GDM1 (cell line): ENCODE measurements at places on chromosomes 3 and 15.

DNA sequence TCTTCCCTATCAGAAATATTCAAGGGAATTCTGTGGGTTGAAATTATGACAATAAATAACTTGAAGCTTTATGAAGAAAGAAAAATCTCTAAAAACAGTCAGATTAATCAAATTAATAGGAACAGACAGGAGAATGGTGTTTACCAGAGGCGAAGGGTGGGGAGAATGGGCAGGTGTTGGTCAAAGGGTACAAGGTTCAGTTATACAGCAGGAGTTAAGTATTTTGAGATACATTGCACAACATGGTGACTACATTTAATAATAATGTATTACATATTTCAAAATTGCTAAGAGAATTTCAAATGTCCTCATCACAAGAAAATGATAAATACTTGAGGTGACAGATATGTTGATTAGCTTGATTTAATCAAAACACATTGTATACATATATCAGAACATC lies 18.6 kb downstream of the SPCS1 start:
- no peak for DNase-seq

DNA sequence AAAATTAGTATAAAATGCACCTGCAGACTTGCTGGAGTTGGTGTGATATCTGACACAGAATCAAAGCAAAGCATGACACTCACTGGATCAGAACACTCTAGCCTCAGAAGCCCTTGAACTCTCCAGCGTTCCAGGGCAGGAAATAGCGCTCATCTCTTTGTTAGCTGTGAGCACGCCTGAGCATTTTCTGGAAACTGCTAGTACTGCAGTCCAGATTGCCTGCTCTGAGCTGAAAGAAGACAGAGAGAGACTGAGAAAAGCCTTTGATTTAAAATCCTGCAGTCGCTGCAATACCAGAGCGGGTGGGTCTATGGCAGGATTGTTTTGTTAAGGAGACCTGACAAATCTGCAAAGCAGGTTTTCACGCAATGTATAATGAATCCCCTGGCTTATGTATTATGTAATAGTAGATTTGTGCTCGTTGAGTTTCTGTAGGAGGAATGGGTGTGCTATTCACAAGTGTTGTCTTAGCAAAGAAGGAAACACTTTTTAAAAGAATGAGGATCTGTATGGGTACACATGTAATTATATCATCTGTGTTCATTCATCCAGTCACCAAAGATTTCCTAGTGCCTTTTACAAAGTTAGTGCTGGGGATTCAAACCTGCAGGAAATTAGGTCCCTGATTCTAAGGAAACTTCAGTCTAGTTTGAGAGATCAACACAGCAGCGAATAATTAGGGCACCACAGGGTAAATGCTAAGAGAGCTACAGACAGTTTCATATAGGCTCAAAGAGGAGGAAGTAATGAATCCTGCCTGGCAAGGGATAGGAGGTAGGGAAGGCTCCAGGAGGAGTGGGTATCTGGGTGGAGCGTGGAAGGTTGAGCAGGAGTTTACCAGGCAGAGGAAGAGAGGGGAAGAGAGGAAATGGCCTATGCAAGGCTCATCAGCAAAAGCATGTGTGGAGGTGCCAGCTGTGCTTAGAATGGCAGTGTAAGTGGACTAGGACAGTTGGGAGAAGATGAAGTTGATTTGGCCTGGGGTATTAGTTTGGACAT lies 26.1 kb upstream of the MGLL start:
- no peak for DNase-seq

- no peak for DNase-seq
Observed at GRCh38 chr3:9787714-9788113, 4.6 kb downstream of the TADA3 start.

DNA sequence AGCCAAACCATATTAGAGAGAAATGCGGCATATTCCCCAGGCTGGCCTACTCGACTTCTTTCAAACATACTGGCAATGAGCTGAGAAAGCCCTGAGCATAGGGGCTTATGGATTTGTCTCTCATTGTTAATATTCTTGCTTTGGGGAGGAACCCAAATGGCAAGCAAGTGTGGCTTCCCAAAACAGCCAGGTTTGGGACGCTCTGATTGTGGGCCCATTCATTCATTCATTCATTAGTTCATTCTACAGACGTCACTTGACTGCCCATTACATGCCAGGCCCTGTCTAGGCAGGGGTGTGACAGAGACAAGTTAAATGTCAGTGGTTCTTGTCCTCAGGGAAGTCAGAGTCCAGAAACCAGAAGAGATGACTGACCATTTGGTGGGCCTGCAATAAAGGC lies 77.4 kb upstream of the THBS1 start:
- no peak for DNase-seq

- no peak for DNase-seq
Observed at GRCh38 chr15:23647421-23648370, at the start of gene MAGEL2. MAGEL2 (minus strand) TSS chr15:23647867; CDS start chr15:23647742, 125 bp downstream.

GRCh38 chr3:128572644-128573105 lies 77.9 kb downstream of the RPN1 start:
- DNase-seq: no peak

DNA sequence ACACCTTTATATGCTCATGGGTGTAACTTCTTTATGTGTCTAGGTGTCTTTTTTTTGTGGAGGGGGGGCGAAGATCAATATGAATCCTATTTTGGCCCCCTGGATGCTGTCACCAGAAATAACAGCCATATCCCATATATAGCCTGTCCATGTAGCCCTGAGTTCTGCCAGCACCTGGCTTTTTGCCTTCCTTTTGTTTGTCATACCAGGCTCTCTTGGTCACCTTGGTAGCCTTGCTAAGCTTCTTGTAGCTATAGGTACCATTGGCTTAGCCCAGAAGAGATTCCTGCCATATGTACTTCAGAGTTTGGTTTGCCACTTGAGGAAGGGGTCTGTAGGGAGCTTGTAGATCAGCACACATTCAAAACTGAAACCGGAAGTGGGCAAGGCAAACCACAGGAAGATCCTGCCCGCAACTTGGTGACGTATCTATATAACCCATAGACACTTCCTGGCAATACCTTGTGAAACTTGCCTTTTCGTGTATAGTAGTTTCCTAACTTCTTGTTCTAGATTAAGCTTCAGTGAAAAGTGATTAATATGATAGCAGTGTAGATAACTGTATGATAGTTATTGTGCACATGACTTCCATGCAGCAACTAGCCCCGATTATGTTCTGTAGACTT lies 11.9 kb downstream of the RASA2 start:
- peak; percentile 90 for DNase-seq

- DNase-seq: no peak
Observed at GRCh38 chr3:50181985-50182384, 9.4 kb upstream of the GNAT1 start.

DNA sequence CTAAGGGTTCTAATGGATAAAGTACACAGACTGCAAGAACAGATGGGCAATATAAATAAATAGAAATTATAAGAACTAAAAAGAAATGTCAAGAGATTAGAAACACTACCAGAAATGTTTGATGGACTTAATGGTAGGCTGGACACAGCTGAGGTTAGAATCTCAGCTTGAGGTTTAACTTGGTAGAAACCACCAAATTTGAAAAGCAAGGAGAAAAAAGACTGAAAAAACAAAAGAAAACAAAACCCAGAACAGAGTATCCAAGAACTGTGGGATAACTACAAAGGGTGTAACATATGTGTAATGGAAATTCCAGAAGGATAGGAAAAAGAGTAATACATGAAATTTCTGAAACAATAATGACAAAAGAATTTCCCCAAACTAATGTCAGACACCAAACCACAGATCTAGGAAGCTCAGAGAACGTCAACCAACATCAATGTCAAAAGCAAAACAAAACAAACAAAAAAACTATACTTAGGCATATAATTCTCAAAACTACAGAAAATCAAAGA lies 35.0 kb downstream of the RFX7 start:
- no peak for DNase-seq

- no peak for DNase-seq
Observed at GRCh38 chr3:18113417-18113816, 311.7 kb downstream of the SATB1 start.

- DNase-seq: no peak
Observed at GRCh38 chr15:101542306-101543025, 53.0 kb upstream of the PCSK6 start.

DNA sequence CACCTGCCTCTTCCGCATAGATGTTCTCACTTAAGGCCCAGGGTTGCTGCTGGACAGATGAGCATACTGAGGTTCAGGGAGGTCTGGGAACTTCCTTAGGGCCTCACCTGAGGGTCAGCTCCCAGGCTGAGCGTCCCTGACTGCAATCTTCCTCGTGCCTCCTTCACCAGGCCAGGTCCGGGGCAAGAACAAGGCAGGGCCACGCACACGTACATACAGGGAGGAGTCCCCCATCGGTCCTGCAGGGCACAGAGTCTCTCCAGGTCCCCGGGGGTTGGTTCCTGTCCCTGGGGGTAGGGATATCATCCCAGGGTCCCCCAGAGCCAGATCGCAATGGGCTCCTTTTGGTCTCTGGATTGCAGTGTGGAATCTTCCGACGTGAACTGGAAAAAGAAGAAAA lies 130.1 kb downstream of the LRRK1 start:
- DNase-seq: no peak

- DNase-seq: no peak
Observed at GRCh38 chr3:50390508-50391224, 31.3 kb upstream of the TMEM115 start.

DNA sequence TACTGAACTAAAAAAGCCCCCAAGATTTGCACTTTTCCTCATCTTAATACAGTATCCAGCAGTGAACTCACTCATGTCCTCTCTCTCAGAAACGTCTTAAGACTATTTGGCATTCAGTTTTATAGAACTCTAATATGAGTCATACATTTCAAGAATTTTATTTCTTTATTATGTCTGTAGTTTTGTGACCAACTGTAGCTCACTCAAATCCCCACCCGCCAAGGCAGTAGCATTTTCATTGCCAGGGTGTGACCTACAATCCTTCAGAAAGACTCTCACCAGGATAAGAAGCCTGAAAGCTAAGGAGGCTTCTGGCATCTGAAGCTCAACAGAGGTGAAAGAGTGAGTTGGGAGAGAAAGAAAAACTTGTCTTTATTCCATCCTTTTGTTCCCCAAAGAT lies 537.1 kb downstream of the RSL24D1 start:
- DNase-seq: no peak

DNA sequence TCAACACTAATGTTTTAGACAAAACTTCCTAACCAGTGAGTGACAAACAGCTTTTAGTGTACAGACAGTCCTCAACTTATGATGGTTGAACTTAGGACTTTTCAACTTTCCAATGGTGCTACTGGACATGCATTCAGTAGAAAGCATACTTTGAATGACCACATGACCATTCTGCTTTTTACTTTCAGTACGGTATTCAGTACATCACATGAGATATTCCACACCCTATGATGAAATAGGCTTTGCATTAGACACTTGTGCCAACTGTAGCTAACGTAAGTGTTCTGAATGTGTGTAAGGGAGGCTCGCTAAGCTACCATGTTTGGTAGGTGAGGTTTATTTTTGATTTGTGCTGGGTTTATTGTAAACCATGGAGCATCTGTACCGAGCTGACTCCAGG lies 113.7 kb downstream of the WNT7A start:
- DNase-seq: no peak

- no peak for DNase-seq
Observed at GRCh38 chr3:37493485-37494080, 319.2 kb upstream of the LRRFIP2 start.

DNA sequence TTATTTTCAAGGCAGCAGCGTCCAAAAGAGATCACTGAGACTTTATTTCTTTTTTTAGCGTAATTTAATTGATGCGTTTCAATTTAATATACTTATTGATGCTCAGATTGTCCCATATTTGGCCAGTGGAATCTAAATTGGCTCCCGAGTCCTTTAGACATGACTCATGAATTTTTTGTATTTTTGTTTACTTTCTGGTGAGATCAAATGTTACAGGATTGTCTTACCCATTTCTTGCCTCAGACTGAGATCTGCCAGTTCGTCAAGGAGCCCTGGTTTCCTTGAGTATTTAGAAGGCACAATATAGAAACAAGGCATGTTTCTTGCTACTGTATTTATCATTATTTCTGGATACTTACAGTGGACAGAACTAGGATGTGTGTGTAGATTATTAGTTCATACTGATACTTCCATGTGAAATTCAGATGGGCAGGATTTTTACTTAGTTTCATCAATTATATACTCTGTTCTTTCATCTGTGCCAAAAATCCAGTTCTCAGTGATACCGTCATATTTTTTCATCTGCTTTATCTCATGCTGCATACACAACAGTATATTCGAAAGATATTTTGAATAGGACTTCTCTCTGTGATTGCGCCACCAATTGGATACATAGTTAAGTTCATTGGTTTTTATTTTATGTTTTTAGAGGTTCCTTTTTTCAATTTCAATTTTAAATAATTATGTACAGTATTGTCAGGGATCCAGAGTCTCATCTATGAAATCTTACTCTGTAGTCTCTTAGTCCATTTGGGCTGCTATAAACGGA lies 436.9 kb upstream of the C2CD4B start:
- no peak for DNase-seq

DNA sequence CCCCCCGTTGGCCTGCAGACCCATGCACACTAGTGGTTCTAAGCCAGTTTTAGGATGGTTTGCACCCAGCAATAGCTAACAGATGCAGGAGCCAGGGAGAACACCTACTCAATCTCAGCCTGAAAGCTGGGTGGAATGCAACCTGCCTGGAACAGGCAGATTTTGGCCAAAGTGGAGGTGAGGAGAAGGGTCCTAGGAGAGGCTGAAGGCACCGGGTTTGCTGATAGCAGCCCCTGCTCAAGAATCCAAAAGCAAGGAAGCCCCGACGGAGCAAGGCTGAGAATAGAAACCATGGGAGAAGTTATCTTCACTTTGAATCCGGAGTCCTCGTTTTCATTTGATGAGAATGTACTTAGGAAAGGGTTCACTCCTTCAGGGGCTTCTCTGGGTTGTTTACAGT lies 9.9 kb downstream of the RRP9 start:
- DNase-seq: no peak

DNA sequence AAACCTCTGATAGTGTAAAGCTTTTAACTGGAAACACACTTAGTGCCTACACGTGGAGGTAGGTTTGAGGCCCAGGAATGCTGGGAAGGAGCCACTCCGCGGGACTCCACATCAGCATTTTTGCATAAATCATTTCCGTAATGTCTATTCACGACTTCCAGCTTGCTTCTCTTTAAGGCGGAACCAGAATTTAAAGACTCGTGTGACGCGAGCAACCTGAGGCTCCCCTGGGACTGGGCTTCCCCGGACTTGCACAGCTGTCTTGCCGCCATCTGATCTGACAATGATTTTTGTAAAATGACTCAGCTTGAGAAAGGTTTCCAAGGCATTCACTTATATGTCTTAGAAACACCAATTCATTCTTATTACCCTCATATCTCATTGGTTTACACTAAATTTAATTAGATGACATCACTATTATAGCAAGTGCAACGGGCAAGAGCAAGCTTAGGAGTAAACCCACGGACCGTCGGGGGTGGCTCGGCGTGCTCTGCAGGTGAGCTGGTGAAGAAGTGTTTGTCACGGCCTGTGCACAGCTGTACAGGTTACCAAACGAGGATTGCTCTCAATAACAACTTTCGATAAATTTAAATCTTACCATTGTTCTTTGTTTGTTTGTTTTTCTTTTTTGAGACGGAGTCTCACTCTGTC lies 95.2 kb downstream of the CHSY1 start:
- no peak for DNase-seq

- DNase-seq: no peak
Observed at GRCh38 chr15:81312790-81313543, 11.0 kb downstream of the STARD5 start.

- DNase-seq: no peak
Observed at GRCh38 chr3:9785602-9786001, 6.7 kb downstream of the TADA3 start.

GRCh38 chr3:109116031-109116430 lies 1.9 kb downstream of the MORC1 start:
- no peak for DNase-seq

GRCh38 chr3:9669720-9670432 lies 20.6 kb downstream of the MTMR14 start:
- no peak for DNase-seq

GRCh38 chr3:155908086-155908485 lies 37.6 kb downstream of the GMPS start:
- DNase-seq: no peak
